Naive thymus-derived CD8-positive, alpha-beta T cell (primary cell): ENCODE measurements at places on chromosomes 5 and 9. TPM values are rescaled to one million over a fixed set of nuclear protein-coding genes. Genes with fewer than 3 reads are reported as not detected.
A peak's percentile ranks its signal among the peaks of the same experiment; 100 is the strongest.

KCNV2 gene
- not detected for total RNA-seq

CDC20B gene
- not detected for total RNA-seq

ZNF483 gene
- total RNA-seq, result 19.4 TPM

DNA sequence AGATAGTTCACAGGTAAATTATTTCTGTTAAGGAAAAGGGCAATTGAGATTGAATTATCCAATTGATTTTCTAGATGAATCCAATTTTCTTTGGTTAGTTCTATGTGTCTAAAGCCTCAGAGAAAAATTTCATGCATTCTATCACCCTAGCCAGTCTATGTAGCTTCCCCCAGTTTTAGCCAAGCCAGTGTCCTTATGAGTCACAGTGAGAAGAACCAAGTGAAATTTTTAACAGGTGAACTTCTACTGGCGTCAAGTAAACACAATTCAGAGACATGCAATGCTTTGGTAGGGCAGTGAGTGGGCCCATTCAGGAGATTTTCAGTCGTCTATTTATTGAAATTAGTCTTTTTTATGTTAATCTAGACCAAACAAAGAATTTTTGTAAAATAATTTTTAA is 1077.4 kb upstream of the ARRDC3 start:
- no peaks in the 10 kb centered on the region for H3K4me1 ChIP-seq
- H3K27me3 ChIP-seq, result no peaks in the 10 kb centered on the region
- H3K27ac ChIP-seq, result no peak overlapping the region
- H3K36me3 ChIP-seq, result no peaks in the 10 kb centered on the region

DNA sequence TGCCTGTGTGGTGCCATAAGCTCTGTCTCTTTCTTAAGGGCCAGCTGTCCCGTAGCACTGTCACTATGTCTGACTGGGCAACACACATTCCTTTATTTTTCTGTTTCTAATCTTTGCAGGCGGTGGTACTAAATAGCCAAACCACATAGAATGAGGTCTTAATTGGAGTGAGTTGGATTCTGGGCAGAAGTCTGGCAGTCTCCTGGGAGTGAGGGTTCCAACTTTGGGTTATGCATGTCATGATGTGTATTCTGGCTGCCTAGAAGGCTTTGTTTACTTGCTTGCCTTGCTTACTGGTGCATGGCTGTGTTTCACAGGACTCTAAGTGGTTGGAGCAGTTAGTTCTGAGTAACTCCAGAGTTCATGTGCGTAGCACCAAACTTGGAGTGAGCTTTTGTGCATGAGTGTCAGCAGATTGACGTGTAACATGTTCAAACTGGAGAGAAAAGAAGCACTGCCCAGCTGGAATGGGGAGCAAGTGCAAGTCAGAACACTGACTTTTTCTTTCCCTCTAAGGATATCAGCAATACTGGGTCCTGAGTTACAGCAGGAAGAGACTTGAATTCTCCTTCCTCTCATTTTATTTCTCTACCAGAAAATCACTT is 185.8 kb downstream of the PCSK1 start:
- H3K4me3 ChIP-seq, result no peak overlapping the region
- no peak overlapping the region for H3K27ac ChIP-seq
- DNase-seq, result no peak
- no peaks in the 10 kb centered on the region for H3K36me3 ChIP-seq
- H3K4me1 ChIP-seq, result no peaks in the 10 kb centered on the region

DNA sequence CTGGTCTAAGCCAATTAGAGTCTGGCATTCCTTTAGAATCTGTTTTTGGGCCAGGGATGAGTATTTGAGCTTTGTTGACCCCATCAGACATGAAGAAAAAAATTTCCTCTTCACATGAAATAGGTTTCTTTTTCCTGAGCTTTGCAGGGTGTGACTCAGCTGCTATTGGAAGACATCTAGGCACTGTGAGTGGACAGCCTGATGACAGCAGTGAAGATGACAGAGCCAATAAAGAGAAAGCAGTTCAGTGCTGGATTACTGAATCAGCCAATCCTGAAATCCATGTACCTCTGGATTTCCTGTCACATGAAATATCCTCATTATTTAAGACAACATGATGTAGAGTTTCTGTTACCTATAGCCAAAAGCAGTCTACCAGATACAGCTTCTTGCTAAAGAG is 51.3 kb upstream of the GRIA1 start:
- no peak overlapping the region for H3K27ac ChIP-seq
- H3K4me3 ChIP-seq, result no peak overlapping the region
- H3K36me3 ChIP-seq, result no peaks in the 10 kb centered on the region
- no peak for DNase-seq
- H3K4me1 ChIP-seq, result peaks cover 1% of the 10 kb centered on the region
- H3K27me3 ChIP-seq, result peaks cover 3% of the 10 kb centered on the region

GRCh38 chr5:132406144-132406783 is 36.8 kb downstream of the SLC22A5 start:
- H3K36me3 ChIP-seq, result no peaks in the 10 kb centered on the region
- peak overlapping the region; percentile 27 for H3K4me3 ChIP-seq
- no peaks in the 10 kb centered on the region for H3K27me3 ChIP-seq
- DNase-seq, result no peak
